ENCODE measurements at places on chromosomes 4 and X.

DNA sequence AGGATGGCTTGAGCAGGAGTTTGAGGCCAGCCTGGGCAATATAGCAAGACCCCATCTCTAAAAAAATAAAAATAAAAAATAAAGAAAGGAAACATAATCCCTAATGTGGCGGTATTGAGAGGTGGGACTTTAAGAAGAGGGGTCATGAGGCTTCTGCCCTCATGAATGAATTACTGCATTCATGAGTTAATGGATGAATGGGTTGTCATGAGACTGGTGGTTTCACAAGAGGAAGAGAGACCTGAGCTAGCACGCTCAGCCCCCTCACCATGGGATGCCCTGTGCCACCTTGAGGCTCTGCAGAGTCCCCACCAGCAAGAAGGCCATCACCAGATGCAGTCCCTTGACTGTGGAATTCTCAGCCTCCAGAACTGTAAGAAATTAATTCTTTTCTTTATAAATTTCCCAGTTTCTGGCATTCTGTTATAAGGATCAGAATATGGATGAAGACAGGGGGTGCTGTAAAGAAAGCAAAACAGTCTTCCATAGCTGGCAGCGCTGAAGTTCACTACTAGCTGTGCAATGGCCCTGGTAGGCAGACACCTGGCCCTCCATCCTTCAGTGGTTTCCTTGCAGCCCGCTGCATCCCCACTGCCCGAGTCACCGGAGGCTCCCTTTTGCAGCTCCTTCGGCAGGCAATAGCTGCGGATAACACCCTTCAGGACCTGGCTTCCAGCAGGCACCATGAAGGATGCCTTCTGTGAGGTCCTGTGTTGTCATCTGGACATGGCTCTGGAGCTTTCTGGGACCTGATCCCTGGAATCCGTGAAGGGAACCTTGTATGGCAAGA, 44.8 kb upstream of the NSG1 start:
- DNase-seq, result no peak

DNA sequence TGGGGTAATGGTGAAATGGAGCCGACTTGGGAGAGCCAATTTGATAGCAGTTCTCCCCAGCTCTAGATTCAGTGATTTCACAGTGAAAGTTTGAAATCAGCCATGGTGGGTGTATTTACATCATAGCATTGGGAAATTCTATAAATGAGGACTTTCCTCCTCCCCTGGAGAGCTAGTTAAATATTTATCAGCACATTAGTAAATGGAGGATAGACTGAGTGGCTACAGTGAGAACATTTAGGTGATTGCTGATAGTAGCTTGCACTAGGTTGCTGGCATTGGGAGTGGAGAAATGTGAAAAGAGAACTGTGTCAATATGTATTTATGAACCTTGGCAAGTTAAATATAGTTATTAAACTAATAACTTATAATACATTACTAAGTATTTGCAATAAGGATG, 347.3 kb downstream of the CCSER1 start:
- DNase-seq, result no peak

DNA sequence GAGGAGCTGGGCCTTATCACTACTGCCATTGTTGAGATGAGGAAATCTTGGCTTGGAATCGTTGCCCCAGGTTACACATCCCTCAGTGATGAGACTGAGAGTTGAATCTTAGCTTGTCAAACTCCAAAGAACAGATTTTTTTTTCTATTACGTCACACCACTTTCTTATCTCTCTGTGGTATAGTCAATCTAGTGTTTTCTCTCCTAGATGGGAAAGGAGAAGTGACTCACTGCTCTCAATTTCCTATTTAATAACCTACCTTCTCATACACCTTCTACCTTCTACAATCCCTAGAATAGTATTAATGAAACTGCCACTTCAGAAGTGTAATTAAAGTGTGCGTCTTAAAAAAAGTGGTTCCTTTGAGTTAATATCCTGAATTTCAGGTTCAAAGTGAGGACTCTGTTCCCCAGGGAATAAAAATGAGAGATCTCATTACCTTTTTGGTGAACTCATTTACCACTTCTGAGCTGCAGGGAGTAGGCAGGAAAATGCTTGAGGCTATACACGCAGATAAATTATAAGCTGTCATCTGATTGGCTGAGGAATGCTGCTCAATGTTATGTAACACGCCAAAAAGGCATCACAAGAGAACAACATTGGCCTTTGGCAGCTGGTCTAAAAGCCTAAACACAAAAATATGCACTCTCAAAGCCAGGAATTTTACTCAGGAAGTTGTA, 59.3 kb downstream of the MAD2L1 start:
- DNase-seq, result peak; percentile 68

DNA sequence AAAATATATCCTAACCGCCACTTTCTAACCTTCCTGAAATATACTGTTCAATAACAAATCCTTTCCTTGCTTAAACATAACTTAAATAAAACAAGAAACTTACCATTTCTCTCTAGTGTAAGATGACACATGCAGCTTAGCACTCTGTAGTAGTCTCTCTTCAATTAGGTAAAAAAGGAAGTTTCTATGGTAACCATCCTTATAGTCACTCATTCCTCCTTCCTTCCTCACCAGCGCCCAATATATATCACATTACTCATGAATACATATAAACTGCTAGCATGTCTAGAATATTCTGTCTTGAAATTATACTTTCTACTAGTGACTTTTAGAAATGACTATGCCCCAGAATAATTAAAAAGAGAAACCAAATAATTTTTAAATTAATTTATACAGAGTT, 112.2 kb downstream of the SNCA start:
- DNase-seq, result no peak

GRCh38 chr4:48360285-48361011, 19.1 kb downstream of the SLAIN2 start:
- no peak for DNase-seq

GRCh38 chr4:23747281-23747735, 142.5 kb downstream of the PPARGC1A start:
- DNase-seq, result peak; percentile 27

DNA sequence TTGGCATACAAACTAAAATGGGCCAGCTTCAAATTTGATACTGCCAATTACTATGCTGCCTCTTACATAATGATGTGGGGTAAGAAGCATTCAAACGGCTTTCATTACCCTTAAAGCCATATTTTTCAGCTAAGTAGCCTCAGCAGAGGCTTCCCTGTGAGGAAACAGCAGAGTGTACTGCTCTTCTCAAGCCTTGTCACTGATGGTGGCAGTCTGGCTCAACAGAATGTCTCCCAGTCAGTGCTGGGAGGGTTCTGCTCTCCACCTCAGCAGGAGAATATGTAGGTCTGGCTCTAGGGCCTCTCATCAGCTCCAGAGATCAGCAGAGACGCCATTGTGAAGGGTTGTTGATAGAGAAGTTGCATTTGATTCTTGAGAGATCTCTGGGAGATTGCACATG, 44.6 kb upstream of the MBNL3 start:
- no peak for DNase-seq

DNA sequence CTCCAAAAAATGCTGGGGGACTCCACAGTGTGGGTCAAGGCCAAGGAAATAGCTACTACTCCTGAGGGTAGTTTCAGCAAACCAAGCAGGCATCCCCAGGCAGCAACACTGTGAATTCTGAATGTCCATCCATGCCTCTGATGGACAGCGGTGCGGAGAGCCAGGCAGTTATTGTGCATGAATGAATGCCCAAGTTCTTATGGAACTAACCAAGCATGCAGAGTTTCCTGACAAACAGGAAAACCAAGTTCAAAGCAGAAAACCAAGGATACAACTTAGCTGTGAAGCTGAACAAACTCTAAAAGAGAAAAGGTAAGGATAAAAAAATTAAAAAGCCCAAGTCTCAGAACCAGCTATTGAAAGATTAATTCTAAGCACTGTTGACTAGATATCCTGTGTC, 642.6 kb upstream of the HS3ST1 start:
- DNase-seq, result no peak

GRCh38 chrX:49947781-49948180, 25.4 kb downstream of the CLCN5 start:
- DNase-seq, result no peak

- no peak for DNase-seq
These were observed 614.8 kb upstream of the AGA start for GRCh38 chr4:178056996-178057395.

DNA sequence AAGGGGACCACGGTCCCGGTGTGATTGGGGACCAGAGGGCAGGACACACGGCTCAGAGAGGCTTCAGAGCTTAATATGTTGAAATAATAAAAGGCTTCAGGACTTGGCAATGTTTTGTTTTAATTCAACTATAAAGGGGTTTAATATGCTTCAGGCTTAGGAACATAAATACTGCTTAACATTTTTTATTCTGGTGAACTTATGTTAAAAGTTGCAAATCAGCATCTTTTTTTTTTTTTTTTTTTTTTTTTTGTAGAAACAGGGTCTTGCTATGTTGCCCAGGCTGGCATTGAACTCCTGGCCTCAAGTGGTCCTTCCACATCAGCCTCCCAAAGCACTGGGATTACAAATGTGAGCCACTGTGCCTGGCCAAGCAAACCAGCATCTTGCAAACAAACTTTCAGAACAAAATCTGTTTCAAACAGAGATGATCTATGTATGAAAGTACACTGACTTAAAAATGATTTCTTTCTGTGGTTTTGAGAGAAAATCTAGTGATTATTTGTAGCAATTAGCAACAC, 37.7 kb downstream of the RHOH start:
- no peak for DNase-seq

GRCh38 chr4:100926039-100926717, 408.4 kb upstream of the EMCN start:
- DNase-seq, result no peak

DNA sequence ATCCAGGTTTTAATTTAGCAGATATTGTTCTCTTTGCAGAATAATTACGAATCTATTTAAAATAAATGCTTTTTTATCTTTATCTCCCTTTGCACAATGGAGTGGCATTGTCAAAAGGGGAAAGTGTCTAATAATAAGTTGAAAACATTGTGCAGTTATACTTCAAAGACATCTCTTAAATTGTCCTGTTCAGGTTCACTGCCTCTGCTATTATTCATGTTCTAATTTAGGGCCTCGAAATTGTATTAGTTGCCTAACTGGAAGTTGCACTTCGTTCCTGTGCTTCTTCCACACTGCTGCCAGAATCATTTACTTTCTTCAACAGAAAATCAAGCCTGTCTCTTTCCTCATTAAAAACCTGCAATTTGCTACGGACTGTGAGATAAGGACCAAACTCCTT, 150.5 kb upstream of the SPRY1 start:
- DNase-seq, result no peak

GRCh38 chr4:57926311-57926710, 816.1 kb upstream of the IGFBP7 start:
- no peak for DNase-seq
